Activated T-helper 17 cell treated with anti-CD3 and anti-CD28 coated beads, Interleukin-2, amount 50 U/mL, for 72 hours (primary cell): ENCODE measurements at places on chromosomes 7 and 10.

DNA sequence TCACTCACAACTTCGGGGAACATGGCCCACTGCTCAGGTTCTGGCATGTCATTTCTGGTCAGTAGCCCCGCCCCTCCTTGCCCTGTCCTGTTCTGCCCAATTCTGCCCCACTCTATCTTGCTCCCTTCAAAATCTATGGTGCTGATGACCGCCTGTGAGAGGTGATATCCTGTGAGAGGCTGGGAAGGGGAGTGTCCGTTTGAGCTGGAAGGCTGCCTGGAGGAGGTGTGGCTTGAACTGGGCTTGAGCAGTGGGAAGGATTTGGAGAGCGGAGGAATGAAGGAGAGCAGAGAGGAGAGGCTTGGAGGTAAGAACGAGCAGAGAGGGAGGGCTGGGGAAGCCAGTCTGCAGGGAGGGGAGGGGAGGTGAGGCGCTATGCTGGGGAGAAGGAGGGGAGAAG, 145.3 kb downstream of the RPS24 start:
- no peak overlapping the region for H3K27ac ChIP-seq
- H3K4me3 ChIP-seq: no peak overlapping the region
- H3K27me3 ChIP-seq: peaks cover 14% of the 10 kb centered on the region
- no peak for ATAC-seq
- no peaks in the 10 kb centered on the region for H3K36me3 ChIP-seq

DNA sequence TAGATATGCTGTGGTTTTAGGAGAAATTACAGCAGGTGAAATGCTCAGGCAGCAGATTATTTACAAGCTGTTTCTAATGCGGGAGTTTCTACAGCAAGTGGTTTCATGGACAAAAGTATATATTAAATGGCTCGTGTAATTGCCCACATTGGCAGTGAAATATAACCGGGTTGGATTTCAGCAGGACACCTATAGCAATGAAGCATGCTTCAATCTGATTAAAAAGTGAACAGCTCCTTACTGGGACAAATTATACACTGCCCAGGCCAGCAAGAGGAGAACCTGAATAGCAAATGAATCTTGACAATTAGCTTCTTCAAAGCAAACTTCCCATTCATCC, 35.2 kb upstream of the LYZL1 start:
- ATAC-seq: no peak
- no peaks in the 10 kb centered on the region for H3K4me1 ChIP-seq

- peaks cover 40% of the 10 kb centered on the region for H3K27me3 ChIP-seq
- H3K36me3 ChIP-seq: no peaks in the 10 kb centered on the region
- ATAC-seq: peak; percentile 72
Observed at GRCh38 chr7:130486114-130486953, 5.6 kb upstream of the MEST start.

DNA sequence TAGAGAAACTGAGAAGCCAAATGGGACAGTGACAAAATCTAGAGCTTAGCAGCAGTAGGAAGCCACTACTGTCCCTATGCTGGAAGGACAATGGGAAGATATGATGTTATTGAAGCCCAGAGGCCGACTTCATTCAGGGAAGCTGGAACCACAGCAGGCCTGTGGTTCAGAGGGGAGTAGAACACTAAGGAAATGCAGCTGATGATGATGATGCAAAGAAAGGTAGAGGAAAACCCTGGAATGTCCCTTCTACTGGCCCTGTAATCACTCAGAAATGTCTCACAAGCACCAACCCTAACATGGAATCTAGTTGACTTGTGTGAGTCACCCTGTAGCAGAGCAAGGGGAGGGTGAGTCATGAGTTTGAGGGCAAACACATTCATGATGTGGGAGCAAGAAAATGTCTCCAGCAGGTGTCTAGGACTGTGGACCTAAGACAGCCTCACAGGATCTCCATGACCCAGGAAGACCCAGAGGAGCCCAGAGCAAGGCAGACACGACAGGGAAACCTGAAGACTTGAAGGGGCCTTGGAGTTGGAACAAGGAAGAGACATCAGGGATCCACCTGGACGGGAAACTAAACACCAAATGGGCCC, 37.0 kb upstream of the LRRC17 start:
- H3K4me1 ChIP-seq: peaks cover 25% of the 10 kb centered on the region
- no peaks in the 10 kb centered on the region for H3K36me3 ChIP-seq
- ATAC-seq: peak; percentile 91

GRCh38 chr7:119974972-119975371, 298.0 kb upstream of the KCND2 start:
- no peak overlapping the region for H3K27ac ChIP-seq
- H3K4me1 ChIP-seq: no peaks in the 10 kb centered on the region
- H3K27me3 ChIP-seq: no peaks in the 10 kb centered on the region
- no peak for ATAC-seq

GRCh38 chr10:129319934-129320333, 147.1 kb upstream of the MGMT start:
- no peaks in the 10 kb centered on the region for H3K36me3 ChIP-seq
- H3K27me3 ChIP-seq: no peaks in the 10 kb centered on the region
- no peak overlapping the region for H3K27ac ChIP-seq
- no peaks in the 10 kb centered on the region for H3K4me1 ChIP-seq
- ATAC-seq: no peak

- no peaks in the 10 kb centered on the region for H3K36me3 ChIP-seq
- H3K4me1 ChIP-seq: no peaks in the 10 kb centered on the region
- no peak overlapping the region for H3K27ac ChIP-seq
- H3K4me3 ChIP-seq: no peak overlapping the region
- no peak for ATAC-seq
- peaks cover 15% of the 10 kb centered on the region for H3K27me3 ChIP-seq
Observed at GRCh38 chr10:29859521-29860130, 199.8 kb downstream of the JCAD start.

GRCh38 chr7:43538404-43538771, 44.5 kb upstream of the STK17A start:
- H3K27ac ChIP-seq: no peak overlapping the region
- H3K4me3 ChIP-seq: no peak overlapping the region
- H3K4me1 ChIP-seq: no peaks in the 10 kb centered on the region
- no peak for ATAC-seq
- H3K36me3 ChIP-seq: no peaks in the 10 kb centered on the region

- H3K36me3 ChIP-seq: peaks cover 89% of the 10 kb centered on the region
- peaks cover 14% of the 10 kb centered on the region for H3K4me1 ChIP-seq
- ATAC-seq: no peak
- no peaks in the 10 kb centered on the region for H3K27me3 ChIP-seq
Observed at GRCh38 chr7:75885036-75885435, 6.2 kb downstream of the RHBDD2 start.

GRCh38 chr7:621572-622285, 102.1 kb upstream of the PDGFA start:
- no peak overlapping the region for H3K4me3 ChIP-seq
- H3K27ac ChIP-seq: no peak overlapping the region
- ATAC-seq: no peak
- no peaks in the 10 kb centered on the region for H3K27me3 ChIP-seq

DNA sequence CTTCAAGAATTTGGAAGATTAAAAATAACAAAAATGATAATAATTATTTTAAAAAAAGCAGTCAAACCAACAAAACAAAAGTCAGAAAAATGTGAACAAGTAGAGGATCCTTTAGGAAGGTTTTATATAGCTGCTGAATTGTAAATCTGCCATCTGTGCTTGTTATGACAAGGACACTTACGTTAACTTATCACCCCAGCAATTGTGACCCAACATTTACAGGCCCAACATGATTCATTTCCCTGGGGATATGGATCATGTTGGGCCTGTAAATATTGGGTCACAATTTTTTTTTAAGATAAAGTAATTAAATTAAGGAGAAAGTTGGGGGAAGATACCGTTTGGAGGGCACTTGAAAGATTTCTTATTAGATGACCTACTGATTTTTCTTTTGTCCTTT, 261.4 kb upstream of the HABP2 start:
- H3K27me3 ChIP-seq: peaks cover 3% of the 10 kb centered on the region
- no peak overlapping the region for H3K4me3 ChIP-seq
- no peak for ATAC-seq

DNA sequence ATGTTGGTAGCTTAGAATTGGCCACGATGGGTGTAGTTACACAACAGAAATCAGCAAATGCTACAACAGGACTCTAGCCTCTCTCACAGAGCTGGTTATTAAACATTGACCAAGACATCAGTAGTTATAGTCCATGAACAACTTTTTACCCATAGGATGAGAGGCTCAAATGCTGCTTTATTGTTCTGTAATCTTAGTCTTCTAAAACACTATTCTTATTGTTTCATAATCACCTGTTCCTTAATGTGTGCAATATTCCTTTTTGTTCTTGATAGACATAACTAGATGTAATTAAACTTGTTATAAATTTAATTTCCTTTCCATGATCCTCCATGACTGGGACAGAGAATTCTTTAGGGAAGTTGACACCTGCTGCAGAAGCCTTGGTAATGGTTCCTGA, 356.9 kb downstream of the EXOC4 start:
- no peaks in the 10 kb centered on the region for H3K27me3 ChIP-seq
- H3K4me1 ChIP-seq: peaks cover 5% of the 10 kb centered on the region
- ATAC-seq: no peak

- ATAC-seq: no peak
- no peaks in the 10 kb centered on the region for H3K36me3 ChIP-seq
- no peak overlapping the region for H3K27ac ChIP-seq
- no peak overlapping the region for H3K4me3 ChIP-seq
- no peaks in the 10 kb centered on the region for H3K27me3 ChIP-seq
Observed at GRCh38 chr7:67732898-67733297, 736.3 kb downstream of the TYW1 start.

DNA sequence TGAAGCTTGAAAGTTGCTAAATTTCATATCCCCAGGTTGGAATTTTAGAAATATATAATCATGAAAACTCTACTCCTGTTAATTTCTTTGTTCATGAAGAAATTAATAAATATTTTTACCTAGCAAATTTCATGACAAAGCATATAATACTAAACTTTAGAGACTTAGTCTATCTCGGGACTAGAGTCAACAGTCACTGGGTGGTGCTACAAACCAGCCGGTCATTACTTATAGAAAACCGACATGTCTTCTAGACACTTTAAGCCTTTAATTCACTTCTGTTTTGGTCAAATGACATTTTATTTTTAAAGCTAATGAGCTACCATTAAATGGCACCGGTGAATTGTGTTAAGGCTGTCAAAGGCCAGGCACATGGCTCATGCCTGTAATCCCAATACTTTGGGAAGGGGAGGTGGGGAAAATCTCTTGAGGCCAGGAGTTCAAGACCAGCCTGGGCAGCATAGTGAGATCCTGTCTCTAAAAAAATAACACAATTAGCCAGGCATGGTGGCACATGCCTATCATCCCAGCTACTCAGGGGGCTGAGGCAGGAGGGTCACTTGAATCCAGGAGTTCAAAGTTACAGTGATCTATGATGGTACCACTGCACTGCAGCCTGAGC, 270.1 kb downstream of the CACNA2D1 start:
- no peaks in the 10 kb centered on the region for H3K36me3 ChIP-seq
- H3K27ac ChIP-seq: no peak overlapping the region
- no peak overlapping the region for H3K4me3 ChIP-seq
- H3K4me1 ChIP-seq: no peaks in the 10 kb centered on the region
- ATAC-seq: no peak

- H3K27ac ChIP-seq: no peak overlapping the region
- H3K27me3 ChIP-seq: no peaks in the 10 kb centered on the region
- H3K36me3 ChIP-seq: no peaks in the 10 kb centered on the region
- no peaks in the 10 kb centered on the region for H3K4me1 ChIP-seq
- ATAC-seq: no peak
Observed at GRCh38 chr7:40546616-40547501, 412.1 kb downstream of the SUGCT start.

GRCh38 chr7:134565643-134566136, 16.8 kb downstream of the AKR1B15 start:
- no peak overlapping the region for H3K4me3 ChIP-seq
- no peak for ATAC-seq
- H3K36me3 ChIP-seq: no peaks in the 10 kb centered on the region
- H3K4me1 ChIP-seq: no peaks in the 10 kb centered on the region

GRCh38 chr7:67406976-67407375, 410.3 kb downstream of the TYW1 start:
- no peak for ATAC-seq
- H3K4me1 ChIP-seq: no peaks in the 10 kb centered on the region
- no peaks in the 10 kb centered on the region for H3K36me3 ChIP-seq
- H3K27me3 ChIP-seq: peaks cover 12% of the 10 kb centered on the region
- no peak overlapping the region for H3K27ac ChIP-seq

- ATAC-seq: no peak
- no peaks in the 10 kb centered on the region for H3K36me3 ChIP-seq
- H3K4me3 ChIP-seq: no peak overlapping the region
- no peak overlapping the region for H3K27ac ChIP-seq
Observed at GRCh38 chr10:117186832-117187615, 10.3 kb upstream of the KCNK18 start.

DNA sequence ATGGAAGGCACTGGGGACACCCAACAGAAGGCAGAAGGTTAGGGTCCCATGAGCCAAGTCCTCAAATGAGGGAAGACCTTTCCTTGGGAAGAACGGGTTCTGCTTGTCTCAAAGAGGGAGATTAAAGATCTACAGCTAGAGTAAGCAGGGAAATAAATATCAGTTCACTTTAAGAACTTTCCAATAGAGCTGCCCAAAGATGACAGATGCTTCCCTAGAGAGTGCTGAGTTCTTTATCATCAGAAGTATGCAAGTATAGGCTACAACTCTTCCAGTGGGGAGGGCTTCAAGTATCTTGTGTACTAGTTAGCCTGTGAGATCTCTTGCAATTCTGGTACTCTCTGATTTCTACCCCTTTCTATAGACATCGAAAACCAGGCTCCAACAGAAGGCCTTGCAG, 39.4 kb downstream of the EMX2 start:
- H3K36me3 ChIP-seq: no peaks in the 10 kb centered on the region
- H3K4me1 ChIP-seq: no peaks in the 10 kb centered on the region
- H3K4me3 ChIP-seq: no peak overlapping the region
- ATAC-seq: no peak

DNA sequence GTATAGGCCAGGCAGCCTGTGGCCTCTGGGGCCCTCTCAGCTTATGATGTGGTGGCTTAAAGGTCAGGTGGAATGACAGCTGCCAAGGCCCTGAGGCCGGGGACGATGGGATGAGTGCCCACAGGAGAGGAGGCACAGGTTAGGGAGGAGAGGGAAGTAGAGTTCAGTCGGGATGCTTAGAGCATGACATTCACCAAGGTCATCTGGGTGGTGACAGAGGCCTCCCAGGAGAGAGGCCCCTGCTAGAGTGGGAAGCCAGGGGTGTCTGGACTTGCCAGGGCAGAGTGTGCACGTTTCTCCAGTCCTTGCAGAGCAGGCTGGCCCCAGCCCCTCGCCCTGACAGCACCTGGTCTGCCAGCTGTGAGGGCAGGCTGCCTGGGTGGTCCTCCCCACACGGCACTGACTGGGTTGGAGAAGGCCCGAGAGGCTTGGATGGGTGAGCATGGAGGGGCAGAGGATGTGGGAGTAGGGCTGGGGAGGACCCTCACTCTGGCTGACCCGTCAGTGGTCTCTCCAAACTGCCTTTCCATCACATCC, 1.5 kb downstream of the CALHM1 start:
- no peaks in the 10 kb centered on the region for H3K36me3 ChIP-seq
- H3K4me3 ChIP-seq: no peak overlapping the region
- H3K27ac ChIP-seq: peak overlapping the region; percentile 78
- H3K4me1 ChIP-seq: no peaks in the 10 kb centered on the region

GRCh38 chr10:18350340-18350739, 210.1 kb downstream of the CACNB2 start:
- H3K36me3 ChIP-seq: no peaks in the 10 kb centered on the region
- ATAC-seq: no peak
- peaks cover 9% of the 10 kb centered on the region for H3K27me3 ChIP-seq
- no peak overlapping the region for H3K27ac ChIP-seq
- no peaks in the 10 kb centered on the region for H3K4me1 ChIP-seq

GRCh38 chr10:90884431-90884830, 12.7 kb downstream of the RPP30 start:
- H3K27me3 ChIP-seq: no peaks in the 10 kb centered on the region
- no peak overlapping the region for H3K4me3 ChIP-seq
- H3K4me1 ChIP-seq: peaks cover 15% of the 10 kb centered on the region
- peaks cover 100% of the 10 kb centered on the region for H3K36me3 ChIP-seq
- no peak for ATAC-seq
- no peak overlapping the region for H3K27ac ChIP-seq
